NCI-H1105 (cell line): ENCODE measurements at places on chromosomes 12 and 14.

GRCh38 chr12:56488041-56488955 is at the start of gene GLS2:
GLS2 (minus strand) TSS chr12:56488161; CDS start chr12:56488118, 43 bp downstream.
- DNase-seq: peak; percentile 48

DNA sequence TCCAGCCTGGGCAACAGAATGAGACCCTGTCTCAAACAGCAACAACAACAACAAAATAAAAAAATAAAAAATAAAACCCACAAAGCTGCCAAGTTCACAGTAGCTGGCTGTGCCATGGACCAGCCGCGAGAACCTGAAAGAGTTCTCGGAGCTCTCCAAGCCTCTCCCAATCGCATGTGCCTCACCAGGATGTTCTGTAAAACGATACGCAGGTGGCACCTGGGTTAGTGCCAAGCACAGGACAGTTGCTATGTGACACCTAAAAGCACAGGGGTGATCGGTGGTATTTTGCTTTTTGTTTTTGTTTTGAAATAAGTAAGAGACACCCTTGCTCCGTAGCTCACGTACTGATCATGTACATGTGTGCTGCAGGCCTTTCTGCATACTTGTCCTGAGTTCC is 52.4 kb downstream of the RFLNA start:
- DNase-seq: no peak

GRCh38 chr14:34081576-34082136 is 130.8 kb upstream of the EGLN3 start:
- DNase-seq: peak; percentile 36

- DNase-seq: no peak
Observed at GRCh38 chr12:38350342-38351174, 34.0 kb downstream of the ALG10B start.

DNA sequence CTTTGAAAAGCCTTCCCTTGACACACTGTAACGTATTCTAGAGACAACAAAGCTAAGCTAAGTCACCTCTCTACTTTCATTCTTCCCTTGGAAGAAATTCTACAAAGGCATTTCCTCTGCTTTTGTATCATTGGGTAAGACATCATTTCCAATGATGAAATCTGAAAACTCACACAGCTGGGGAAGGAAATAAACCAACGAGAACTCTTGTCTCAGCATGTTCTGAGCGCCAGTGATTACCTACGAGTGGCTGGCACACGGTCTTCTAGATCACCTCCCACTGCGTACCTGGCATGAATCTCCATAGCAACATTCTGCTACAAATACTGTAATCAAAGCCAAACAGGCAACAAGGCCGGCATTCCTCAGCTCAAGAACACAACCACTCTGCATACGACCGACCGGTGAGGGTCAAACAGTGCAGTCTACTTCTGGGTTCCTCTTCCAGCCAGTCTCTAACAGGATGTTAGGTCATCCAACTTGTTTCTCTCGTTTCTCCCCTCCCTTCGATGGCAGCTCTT is 7.6 kb downstream of the VPS37B start:
- DNase-seq: peak; percentile 71

DNA sequence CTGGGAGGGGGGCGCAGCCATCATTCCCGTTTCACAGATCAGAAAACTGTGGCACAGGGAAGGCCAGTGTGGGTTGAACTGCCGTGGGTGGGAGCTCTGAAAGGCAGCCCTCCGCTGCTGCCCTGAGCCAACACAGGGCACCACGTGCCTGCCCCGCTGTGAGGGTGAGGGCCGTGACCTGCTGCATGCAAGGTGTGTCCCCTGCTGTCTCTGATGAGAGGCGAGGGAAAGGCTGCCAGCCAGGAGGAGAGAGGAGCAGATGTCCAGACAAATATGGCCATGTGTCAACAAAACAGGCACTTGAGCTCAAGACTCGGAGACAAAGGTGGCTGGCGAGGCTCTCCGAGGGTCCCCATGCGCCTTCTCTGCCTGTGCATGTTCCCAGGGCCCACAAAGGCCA is 108.8 kb downstream of the RBM19 start:
- DNase-seq: no peak

DNA sequence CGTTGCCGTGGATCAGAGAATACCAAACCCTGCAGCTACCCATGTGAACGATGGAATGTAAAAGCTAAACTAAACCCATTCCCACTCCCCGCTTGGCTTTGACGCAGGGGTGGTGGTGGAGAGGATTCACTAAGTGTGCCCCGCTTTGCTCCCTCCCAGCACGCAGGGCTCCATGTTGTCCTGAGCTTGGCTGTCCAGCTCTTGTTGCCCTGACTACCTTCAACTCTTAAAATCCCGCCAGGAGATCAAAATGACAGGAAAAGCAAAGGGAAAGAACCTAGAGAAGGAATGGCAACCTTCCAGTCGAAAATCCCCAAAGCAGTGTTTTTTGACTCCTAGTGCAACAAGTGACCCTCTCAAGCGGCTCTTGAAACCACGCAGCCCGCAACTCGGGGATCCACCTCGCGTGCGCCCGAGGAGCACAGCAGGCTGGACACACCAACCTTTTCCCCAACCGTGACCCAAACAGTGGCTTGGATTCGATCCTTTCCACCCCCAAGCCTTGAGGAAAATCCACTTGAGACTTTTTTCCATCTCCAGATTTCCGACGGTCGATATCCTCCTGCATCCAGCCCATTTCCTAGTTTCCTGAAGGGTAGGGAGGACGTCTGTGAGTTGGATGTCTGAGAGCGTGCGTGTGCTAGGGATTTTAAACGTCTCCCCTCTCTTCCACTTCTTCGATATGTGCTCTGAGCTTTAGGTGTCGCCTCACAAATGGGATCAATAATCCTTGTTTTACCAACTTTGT is 1.4 kb downstream of the SYT10 start:
- peak; percentile 9 for DNase-seq

DNA sequence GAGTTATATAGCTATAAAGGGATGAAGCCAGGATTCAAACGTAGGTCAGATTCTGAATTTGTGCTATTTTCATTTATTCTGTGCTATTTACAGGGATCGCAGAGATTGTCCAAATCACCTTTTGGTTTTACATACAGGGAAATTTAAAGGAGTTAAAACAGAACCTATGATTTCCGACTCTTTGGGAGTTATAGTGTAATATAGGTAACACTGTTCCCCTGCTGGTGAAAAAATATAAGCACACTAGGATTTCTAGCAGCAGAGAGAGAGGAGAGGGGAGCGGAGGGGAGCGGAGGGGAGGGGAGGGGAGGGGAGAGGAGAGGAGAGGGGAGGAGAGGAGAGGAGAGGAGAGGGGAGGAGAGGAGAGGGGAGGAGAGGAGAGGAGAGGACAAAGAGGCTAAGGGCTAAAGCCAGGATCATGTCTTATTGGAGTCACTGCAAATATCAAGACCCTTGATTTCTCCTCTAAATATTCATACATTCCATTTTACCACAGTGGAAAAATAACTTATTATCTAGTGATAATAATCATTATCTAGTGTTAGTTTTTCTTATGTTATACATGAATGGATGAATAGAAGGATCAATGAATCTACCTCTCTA is 46.2 kb upstream of the KCNH5 start:
- no peak for DNase-seq

DNA sequence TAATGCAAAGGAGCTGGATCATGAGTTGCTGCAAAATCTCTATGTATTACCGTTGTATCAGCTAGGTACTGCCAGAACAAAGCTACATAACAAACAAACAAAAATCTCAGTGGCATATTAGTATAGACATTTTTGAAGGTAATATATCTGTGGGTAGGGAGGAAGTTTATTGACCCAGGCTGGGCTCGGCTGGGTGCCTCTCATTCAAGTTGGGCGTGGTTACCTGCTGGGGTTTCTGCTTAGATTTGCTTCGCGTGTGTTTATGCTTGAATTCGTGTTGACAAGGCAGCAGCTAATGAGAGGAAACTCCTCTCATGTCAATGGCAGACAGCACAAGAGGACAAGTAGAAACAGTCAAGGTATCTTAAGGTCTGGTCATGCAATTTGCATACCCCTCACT is 520.7 kb downstream of the SOX5 start:
- no peak for DNase-seq

DNA sequence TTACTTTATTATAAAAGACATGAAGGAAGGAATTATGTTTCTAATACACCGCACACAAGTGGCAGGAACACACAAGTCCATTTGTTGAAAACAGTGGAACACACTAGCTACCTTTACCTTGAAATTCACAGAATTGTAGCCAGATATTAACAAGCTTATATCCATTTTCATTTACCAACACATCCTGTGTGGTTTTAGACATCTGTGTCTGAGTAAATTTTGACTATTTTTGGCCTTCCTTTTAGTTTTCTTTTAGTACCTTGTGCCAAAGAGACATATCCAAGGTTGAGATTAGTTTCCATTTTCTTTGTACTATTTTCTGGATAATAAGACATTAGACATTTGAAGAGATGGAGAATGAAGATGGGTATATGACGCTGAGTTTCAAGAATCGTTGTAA is at the start of gene KLRF2:
Gene KLRF2 (plus strand): TSS at position 244 of the 400 bp plus-strand sequence. CDS start 107 bp downstream, at position 351.
- no peak for DNase-seq

DNA sequence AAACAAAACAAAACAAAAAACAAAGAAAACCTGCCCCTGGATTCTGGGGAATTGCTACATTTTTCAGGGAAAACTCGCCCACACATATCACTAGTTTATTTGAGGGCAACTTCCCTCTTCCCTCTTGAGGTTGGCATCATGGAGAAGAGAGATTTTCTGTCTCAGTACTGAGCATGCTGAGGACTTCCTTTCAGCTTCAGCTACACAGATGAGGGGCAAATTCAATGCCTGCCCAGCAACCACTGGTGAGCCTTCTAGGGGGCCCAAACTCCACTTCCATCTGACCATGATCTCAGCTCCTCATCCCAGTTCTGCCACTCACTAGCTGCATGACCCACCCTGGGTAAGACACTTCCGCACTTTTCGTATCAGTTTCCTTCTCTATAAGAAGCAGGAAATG is 63.1 kb upstream of the SCN8A start:
- DNase-seq: no peak

GRCh38 chr14:91998667-91999570 is 40.9 kb downstream of the TRIP11 start:
- no peak for DNase-seq

DNA sequence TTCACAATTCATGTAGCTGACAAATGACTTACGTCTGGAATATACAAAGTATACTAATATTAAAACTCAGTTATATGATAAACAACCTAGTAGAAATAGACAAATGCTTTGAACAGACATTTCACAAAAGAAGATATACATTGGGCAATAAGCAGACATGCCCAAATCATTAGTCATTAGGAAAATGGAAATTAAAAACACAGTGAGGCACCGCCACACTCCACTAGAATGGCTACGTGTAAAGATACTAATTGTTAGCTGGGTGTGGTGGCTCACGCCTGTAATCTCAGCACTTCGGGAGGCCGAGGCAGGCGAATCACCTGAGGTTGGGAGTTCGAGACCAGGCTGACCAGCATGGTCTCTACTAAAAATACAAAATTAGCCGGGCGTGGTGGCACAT is 248.9 kb upstream of the TMEM132C start:
- DNase-seq: no peak

DNA sequence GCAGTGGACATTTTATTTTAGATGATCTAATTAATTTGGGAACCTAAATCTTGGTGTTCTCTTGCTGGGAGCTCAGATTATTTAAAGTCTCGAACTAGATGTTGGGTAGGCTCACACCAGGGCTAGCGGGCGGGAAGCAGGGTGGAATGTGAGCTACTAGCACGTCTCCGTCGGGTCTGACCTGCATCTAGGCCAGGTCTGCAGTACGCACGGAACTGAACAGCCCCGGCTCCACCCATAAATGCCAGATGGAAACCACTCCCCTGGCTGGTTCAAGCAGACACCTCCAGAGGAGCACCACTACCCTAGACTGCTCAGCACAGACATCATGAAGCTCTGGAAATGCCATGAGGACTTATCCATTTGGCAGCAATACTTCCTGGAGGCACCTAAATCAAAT is 10.3 kb downstream of the ZNF605 start:
- no peak for DNase-seq

- DNase-seq: no peak
Observed at GRCh38 chr14:53957739-53958138, 1.1 kb upstream of the BMP4 start.
